Stimulated activated CD8-positive, alpha-beta memory T cell treated with anti-CD3 and anti-CD28 coated beads, Interleukin-15, amount 100 ng/mL, for 1 hour (primary cell): ENCODE measurements at places on chromosomes 7 and 10.

DNA sequence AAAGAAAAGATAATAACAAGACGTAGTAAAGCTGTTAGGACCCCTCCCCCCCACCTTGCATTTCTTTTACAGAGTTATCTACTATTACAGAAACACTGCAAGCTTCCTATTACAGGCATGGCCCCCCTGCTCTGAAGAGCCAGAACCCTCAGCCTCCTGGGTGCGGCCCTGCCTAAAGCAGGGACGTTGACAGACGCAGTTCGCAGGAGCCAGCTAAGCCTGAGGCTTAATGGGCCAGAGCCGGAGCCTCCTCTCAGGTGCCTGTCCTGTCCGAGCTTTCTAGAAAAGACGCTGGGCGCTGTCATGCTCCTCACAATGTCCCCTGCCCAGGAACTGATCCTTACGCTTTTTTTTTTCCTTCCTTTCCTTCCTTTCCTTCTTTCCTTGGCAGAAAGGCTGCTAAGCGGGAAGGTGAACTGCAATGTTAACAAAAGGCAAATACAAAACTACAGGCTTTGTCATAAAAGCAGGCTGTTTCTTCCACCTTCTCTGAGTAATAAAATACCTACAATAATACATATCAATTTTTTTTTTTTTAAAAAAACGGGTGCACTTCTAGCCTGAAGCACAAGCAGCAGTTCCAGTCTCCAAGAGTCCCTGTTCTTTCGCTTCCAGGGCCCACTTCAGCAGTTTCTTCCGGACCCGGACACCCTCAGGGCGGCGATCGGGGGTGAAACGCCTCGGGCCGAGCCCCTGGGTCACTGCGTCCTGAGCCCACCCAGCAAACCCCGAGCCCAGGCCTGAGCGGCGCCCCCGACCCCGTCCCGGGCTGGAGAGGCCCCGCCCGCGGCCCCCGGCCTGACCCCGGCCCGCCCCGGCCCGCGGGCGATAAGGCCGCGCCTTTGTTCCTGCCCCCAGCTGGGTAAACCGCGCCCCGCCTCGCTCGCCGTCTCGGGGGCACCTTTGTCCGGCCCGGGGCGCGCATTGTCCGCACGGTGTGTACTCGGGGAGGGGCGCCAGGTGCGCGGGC is 11.2 kb downstream of the MNX1 start:
- DNase-seq: no peak

GRCh38 chr10:110171032-110171431 is 36.4 kb upstream of the MXI1 start:
- no peak for DNase-seq

DNA sequence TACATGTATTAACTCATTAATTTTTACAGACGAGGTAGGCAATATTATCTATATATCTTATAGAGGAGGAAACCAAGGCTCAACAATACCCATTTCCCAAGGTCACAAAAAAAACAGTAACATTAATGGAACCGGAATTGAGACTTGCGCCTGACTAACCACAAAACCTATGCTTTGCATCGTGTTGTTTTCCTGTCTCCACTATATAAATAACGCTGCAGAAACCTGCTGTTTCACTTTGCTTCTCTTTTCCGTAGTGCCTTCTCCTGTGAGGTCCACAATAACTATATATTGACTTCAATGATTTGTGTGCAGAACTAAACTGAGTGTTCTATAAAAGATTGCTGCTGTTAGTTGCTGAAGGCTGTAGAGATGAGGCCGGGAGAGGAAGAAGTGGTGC is 97.7 kb upstream of the RPA3 start:
- no peak for DNase-seq

DNA sequence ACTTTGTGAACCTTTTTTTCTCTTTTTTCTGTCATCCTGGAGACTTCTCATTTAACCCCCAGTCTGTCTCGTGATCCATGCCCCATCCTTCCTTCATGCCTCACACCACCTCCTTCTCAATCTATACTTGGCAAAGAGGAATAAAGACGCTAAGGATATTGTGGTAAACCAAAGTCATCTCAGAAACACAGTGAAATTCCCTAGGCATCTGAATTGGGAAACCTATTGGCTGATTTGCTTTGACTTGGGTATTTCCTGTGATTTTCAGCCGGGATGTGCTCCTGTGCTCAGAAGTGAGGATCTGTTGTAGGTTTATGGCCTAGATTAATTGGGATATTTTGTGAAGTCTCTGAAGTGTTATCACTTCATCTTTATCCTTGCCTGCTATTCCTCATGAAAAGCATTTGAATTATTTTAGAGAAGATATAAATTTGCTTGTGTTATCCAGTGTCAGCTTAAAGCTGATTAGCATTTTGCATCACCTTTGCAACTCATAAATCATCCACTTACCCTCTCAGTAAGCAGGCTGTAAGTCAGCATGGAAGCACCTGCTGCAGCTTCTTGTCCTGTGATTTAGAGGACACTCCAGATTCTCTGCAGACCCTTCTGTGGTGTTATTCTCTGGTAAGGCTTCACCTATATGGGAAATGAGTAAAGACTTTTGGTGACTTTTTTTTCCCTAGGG is 138.0 kb downstream of the AUTS2 start:
- no peak for DNase-seq

- peak; percentile 42 for DNase-seq
Measured at GRCh38 chr10:87093632-87094372, 841 bp downstream of the GLUD1 start.

DNA sequence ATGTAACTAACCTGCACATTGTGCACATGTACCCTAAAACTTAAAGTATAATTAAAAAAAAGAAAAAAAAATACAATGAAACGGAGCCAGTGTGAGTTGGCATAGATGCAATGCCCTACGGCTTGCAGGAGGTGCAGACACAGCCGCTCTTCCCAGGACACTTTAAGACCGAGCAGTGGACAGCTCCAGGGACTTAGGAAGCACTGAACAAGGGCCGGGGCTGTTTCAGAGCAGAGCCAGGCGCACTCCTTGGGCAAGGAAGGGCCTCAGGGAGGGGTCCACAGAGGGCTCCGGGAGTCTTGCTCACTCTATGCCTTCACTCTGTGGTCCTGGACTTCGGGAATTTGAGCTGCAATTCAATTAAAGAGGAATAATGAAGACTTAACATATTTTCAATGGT is 355.3 kb downstream of the TCERG1L start:
- no peak for DNase-seq
